ENCODE measurements at places on chromosomes 2 and 18.
A peak's percentile ranks its signal among the peaks of the same experiment; 100 is the strongest.

GRCh38 chr2:160334028-160334741 lies 134.1 kb upstream of the ITGB6 start:
- DNase-seq: no peak

GRCh38 chr2:66445076-66445924 lies 10.4 kb downstream of the MEIS1 start:
- DNase-seq: no peak

DNA sequence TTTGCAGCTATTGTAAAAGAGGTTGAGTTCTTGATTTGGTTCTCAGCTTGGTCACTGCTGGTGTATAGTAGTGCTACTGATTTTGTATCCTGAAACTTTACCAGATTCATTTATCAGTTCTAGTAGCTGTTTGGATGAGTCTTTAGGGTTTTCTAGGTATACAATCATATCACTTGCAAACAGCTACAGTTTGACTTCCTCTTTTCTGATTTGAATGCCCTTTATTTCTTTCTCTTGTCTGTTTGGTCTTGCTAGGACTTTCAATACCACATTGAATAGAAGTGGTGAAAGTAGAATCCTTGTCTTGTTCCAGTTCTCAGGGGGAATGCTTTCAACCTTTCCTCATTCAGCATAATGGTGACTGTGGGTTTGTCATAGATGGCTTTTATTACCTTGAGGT lies 210.5 kb upstream of the DPP10 start:
- DNase-seq: no peak

- no peak for DNase-seq
Observed at GRCh38 chr18:53698907-53699306, 525.6 kb downstream of the MBD2 start.

GRCh38 chr18:57437766-57438671 lies 2.8 kb downstream of the ONECUT2 start:
- peak; percentile 13 for DNase-seq

GRCh38 chr2:240792629-240793312 lies 27.2 kb downstream of the KIF1A start:
- no peak for DNase-seq

- no peak for DNase-seq
Observed at GRCh38 chr2:231642631-231643494, 50.2 kb downstream of the TEX44 start.

DNA sequence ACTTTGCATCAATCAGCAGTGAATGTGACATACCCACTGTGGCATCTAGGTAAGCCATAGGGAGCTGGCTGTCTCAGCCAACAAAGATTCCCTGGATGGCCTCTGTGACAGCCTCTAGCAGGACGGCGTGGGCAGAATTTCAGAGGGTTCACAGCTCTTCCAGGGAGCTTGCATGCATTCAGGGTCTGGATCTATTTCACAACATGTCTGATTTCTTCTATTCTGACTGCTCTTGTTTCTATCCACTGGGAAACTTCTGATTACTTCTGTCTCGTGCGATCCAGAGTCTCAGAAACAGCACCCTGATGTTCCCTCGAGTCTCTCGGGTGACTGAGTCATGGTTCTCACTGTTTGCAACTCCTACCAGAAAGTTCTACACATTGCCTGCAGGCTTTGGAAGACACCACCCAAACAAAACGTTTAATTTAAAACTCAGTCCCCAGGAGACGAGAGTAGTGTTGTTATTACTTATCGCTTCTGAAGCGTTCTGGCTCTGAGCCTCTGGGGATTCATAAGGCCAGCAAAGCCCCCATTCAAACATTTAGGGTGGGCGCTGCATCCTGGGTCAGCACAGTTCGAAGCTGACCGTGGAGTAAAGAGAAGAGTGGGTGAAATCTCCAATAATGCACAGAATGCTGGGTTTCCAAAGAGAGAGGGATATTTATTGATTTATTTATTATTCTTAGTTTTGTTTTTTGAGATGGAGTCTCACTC lies 41.9 kb upstream of the ODC1 start:
- no peak for DNase-seq

GRCh38 chr2:46913471-46914381 lies 1.9 kb downstream of the MCFD2 start:
- no peak for DNase-seq

DNA sequence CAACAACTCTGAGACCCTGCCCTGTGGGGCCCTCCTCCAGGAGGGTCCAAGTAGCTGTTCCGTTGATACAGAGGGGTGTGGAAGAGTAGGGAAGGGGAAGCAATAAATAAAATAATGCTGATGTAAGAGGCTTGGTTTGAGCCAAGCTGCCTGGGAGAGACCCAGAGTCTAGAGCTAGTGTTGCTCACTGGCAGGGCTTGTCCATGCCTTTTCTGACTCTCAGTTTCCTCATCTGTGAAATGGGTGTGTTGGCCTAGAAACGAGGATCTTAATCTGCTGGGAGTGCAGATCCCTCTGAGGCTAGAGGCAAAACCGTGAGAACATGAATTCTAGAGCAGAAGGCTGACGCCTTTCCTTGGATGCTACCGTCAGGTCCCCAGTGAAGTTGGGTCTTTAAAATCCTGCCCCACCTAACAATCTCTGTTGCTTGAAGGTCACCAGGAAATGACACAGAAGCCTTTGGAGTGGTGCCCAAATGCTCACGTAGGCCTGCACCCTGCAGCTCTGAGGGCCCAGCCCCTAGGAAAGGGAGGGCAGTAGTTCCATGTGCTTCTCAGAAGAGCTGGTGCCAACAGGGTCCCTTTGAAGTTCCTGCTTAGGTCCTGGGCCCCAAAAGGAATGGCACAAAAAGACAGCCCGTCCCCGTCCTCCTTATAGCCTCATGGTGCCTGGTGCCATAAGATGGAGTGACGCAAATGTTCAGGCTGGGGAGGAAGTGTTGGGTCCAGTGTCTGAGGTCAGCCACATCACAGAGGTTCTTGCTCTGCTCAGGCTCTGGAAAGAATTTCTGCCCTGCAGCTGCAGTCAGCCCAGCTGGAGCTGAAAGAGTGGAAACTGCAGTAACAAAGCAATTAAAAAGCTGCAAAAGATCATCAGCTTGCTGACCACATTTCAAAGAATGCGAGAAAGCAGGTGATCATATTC lies 73.2 kb upstream of the SMAD2 start:
- no peak for DNase-seq

- DNase-seq: no peak
Observed at GRCh38 chr18:48222118-48222517, 187.1 kb downstream of the ZBTB7C start.

Data from activated naive CD4-positive, alpha-beta T cell (primary cell).